ENCODE measurements at places on chromosomes 12 and 14. TPM values are rescaled to one million over a fixed set of nuclear protein-coding genes. Genes with fewer than 3 reads are reported as not detected.

Gene SYNDIG1L
- total RNA-seq, result not detected

DNA sequence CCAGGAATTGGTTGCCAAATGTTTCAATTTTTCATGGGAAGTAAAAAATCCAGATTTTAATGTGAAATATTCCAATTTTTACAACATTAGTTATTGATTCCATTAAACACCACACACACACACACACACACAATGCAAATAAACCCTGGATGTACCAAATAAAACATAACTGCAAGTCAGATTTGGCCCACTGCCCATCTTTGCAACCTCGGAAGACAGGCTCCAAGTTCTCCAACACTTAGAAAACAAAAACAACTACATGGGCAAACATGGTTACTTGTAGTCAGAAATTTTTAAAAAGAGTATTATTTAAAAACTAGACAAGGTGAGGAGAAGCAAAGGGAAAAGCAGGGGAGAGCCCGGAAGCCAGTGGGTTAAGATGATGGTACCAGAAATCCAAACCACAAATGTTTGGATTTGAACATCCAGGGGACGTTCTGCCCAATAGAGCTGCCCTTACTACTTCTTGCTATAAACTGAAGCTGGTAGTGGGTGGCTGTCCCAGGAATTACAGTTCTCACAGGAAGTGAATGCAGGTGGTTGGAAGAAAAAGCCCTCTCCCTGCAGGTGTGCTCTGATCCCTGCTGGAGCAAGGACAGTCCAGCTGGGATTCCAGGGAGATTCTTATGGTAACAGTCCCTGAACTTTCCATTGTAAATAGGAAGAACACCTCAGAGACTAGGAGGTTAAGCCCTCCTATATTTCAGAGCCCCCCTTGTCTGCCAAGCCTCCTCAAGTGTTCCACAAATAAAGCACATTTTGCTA is 111.7 kb downstream of the SLC25A21 start:
- no peak for DNase-seq

Gene GARIN6
- total RNA-seq, result not detected

DNA sequence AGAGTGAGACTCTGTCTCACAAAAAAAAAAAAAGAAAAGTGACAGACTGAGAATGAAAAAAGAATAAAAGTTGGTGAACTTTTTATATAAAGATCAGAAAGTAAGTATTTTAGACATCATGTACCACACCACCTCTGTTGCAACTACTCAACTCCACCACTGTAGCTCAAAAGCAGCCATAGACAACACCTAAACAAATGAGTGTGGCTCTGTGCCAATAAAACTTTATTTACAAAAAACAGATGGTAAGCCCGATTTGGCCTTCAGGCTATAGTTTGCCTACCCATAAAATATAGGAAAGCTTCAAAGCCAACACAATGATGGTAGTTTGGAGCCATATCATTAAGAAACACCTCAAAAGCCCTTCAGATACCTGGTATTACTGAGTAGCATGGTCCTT is 154.5 kb upstream of the FOXN3 start:
- no peak for DNase-seq

GRCh38 chr14:88463318-88463717 is 77.9 kb downstream of the SPATA7 start:
- DNase-seq, result peak; percentile 34

GRCh38 chr14:94026889-94027469 is 839 bp downstream of the OTUB2 start:
- no peak for DNase-seq

GRCh38 chr12:46661110-46661845 is 164.5 kb downstream of the SLC38A4 start:
- peak; percentile 41 for DNase-seq

- DNase-seq, result peak; percentile 34
Measured at GRCh38 chr14:71290960-71291466, 383.8 kb downstream of the PCNX1 start.

GRCh38 chr12:66335746-66336145 is 33.5 kb downstream of the HELB start:
- no peak for DNase-seq

GRCh38 chr12:131131808-131132117 is 178.1 kb downstream of the ADGRD1 start:
- no peak for DNase-seq

GRCh38 chr12:21823581-21823980 is 49.1 kb upstream of the KCNJ8 start:
- no peak for DNase-seq

- DNase-seq, result no peak
Measured at GRCh38 chr14:92631098-92631497, 117.3 kb downstream of the LGMN start.

GRCh38 chr12:105262461-105263184 is 26.6 kb upstream of the APPL2 start:
- DNase-seq, result no peak

DNA sequence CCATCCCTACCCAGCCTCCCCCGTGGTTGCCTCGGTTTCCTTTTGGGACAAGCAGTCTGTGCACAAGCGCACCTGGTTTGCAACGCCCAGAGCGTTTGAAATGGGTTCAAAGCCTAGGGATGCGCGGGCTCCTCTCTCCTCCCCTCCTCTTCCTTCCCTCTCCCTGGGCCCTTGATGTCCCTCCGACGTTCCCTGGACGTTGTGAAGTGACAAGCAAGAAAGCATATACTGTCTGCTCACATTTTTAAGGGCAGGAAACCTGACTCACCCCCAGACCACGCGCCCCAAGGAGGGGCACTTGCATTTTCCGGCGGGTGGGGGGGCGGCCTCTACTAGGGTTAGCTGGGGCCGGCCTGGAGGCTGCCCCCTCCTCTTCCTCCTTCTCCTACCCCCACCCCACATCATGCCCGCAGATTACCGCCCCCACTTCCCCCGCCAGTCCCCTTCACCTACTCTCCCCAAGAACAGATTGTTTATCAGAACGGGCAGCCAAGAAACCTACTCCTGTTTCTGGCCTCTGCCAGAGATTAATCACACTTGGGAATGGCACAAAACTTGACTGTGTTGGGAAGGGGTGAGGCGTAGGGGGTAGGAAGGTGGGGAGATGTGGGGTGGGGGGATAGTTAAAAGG is 9.5 kb upstream of the IRF2BPL start:
- DNase-seq, result peak; percentile 64

- no peak for DNase-seq
Measured at GRCh38 chr12:85755760-85756159, 80.4 kb downstream of the RASSF9 start.

- DNase-seq, result no peak
Measured at GRCh38 chr12:51672334-51672733, 81.3 kb downstream of the SCN8A start.

DNA sequence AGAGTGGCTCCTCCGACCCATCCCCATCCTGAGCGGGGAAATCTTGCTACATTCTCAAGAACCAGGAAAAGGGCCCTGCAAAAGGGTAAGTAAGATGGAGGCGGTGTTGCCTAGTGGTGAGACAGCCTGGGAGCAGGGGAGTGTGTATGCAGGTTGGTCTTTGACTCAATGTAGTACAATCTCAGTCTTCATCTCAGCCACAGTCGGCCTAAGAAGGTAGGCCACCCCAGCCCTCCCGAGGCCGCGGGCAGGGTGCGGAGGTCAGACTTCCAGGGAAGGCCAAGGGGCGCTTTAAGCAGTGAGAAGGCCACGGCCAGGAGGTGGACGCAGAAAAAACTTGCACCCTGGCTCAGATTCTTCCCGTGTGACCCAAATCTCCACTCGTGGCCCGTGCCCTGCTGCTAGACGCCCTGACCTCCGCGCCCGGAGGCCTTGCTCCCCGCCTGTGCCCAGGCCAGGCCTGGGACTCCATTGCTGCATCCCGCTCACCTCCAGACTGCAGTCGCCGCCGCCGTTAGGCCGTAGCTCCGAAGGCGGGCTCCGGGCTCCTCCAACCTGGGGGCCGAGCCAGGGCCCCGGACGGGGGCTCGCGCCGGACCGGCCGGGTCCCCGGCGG is 435 bp downstream of the FOXM1 start:
- DNase-seq, result peak; percentile 48

Gene KLRB1
- 6.0 TPM for total RNA-seq

- no peak for DNase-seq
Measured at GRCh38 chr14:77364146-77364545, 12.7 kb downstream of the TMED8 start.

Gene NPAS3
- total RNA-seq, result not detected

DNA sequence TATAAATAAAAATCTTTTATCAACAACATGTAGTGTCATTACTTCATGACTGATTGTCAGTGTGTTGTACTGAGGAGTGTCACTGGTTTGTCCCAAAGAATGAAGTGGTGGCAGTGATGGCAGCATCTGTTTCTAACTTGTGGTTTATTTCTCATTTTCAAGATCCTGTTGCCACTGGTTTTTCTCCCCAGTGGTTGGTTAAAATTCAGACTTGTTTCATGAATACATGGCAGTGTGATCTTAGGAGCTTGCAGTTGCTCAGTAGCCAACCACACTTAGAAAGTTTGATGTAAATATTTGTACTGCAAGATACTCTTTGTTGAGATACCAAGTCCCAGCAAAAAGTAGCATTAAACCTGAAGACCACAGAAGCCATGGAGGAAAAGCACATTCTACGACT is 69.8 kb downstream of the PLEKHA5 start:
- DNase-seq, result no peak

- DNase-seq, result no peak
Measured at GRCh38 chr14:61171727-61172126, 109.4 kb downstream of the TMEM30B start.

DNA sequence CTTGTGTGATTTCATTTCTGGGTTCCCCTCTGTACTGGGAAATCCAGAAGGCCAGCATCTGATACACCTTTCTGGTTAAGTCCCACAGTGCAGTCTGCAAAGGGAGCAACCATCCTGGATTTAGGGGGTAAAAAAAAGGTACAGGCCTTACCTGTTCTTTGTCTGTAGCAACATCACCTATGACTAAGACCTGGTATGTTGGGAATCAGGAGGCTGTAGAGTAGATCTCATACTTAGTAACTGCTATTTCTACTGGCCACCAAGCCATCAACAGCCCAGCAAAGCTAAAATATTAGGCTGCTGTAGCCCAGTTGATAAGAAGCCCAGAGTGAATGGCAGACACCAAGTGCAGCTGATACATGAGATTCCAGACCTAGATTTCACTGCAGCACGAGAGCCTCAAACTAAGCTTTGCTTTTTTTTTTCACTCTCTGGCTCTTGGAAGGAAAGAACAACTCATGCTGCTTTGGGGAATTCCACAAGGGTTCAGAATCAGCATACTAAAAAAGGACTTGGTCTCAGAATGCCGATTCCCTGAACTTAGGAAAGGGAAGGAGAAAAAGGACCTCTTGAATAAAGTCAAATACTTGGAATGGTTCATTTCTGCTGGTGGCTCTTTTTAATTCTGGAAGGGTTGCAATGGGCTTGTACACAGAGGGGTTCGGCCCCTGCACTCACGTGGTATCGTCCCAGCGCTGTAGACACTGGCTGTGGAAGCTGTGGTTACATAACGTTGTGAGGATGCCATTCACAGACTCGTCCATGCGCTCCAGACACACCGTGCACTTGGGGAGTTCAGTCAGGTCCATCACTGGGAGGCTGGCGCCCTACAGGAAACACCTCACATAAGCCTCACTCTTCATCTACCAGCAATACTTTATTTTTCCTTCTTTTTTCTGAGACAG is 20.5 kb downstream of the BRAP start:
- no peak for DNase-seq

Gene TMEM233
- not detected for total RNA-seq

DNA sequence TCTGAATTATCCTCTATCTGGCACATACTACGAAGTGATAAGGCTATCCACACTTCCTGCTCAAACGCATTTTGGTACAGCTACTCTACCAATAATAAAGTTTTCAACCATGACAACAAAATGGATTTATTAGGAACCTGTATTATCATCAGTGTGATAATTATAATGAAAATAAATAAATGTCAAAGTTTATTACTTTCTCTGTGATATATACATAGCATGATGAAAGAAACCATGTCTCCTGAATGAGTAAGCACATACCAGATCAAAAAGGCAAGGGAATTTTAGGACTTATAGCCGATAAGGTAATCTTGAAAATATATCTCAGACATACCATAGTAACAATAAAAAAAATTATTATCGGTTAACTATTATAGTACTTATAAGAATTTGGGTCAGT is 61.1 kb downstream of the CPNE8 start:
- no peak for DNase-seq

Gene CRIP1
- total RNA-seq, result 613 TPM

- DNase-seq, result peak; percentile 44
Measured at GRCh38 chr14:49940808-49941421, 48.0 kb downstream of the ARF6 start.

- DNase-seq, result no peak
Measured at GRCh38 chr14:48936849-48937248, 649.3 kb downstream of the RPS29 start.

Gene LBHD2
- not detected for total RNA-seq

DNA sequence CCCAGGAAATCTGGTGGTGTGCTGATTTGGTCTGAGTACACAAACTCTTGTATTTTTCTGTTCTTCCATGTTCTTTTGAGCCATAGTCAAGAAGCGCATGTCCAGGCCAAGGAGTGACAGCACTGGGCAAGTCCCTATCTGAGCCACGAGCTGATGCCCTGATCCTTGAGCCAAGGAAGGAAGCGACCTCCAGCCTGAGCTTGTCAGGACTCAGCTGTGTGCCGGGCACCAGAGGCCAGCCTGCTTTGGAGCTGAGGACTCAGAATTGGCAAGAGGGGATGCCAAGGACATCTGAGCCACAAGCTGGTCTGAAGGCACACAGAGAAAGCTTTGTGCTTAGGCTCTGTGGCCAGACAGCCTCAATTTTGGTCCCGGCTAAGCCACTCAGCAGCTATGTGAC is 52.6 kb downstream of the GALNT16 start:
- DNase-seq, result no peak

Gene KRT75
- not detected for total RNA-seq

DNA sequence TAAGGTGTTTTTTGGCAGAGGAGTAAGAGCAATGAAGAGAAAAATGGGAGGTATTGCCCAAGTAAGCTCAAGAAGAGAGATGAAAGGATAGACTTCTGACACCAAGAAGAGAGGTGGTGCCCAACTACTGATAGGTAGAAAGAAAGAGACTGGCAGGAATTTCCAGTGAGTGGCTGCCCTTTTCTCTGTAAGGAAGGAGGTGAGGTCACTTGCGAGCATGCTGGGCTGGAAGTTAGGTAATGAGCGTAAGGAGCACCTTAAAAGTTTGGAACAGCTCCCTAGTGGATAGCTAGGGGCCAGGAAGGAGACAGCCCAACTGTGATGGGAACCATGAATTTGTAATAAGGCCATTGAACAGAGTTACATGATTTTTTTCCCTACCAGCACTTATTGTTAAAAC is 127.0 kb downstream of the ANO6 start:
- DNase-seq, result no peak

DNA sequence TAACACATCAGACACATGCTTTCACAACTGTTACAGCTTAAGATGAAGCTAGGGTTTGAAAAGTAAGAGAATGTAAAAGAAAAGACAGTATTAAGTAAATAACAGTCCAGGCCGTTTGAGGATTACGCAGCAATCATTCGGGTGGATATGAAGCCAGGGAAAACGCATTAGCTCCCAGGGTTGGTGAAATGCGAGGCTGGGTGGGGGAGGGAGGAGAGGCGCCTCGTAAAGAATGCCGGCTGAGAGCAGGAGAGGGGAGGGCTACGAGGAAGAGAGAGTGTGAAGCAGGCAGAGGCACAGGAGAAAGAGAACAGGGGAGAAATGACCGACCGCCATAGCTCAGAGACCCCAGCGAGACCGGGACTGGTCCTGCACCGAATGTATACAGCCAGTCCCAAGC is 73.0 kb downstream of the IQSEC3 start:
- DNase-seq, result no peak

Measured in activated CD8-positive, alpha-beta T cell treated with anti-CD3 and anti-CD28 coated beads, Interleukin-2, amount 10 ng/mL, durations not matched to agents 7 days and 5 days (primary cell).